ENCODE measurements at places on chromosomes 13 and 19.
A peak's percentile ranks its signal among the peaks of the same experiment; 100 is the strongest.

DNA sequence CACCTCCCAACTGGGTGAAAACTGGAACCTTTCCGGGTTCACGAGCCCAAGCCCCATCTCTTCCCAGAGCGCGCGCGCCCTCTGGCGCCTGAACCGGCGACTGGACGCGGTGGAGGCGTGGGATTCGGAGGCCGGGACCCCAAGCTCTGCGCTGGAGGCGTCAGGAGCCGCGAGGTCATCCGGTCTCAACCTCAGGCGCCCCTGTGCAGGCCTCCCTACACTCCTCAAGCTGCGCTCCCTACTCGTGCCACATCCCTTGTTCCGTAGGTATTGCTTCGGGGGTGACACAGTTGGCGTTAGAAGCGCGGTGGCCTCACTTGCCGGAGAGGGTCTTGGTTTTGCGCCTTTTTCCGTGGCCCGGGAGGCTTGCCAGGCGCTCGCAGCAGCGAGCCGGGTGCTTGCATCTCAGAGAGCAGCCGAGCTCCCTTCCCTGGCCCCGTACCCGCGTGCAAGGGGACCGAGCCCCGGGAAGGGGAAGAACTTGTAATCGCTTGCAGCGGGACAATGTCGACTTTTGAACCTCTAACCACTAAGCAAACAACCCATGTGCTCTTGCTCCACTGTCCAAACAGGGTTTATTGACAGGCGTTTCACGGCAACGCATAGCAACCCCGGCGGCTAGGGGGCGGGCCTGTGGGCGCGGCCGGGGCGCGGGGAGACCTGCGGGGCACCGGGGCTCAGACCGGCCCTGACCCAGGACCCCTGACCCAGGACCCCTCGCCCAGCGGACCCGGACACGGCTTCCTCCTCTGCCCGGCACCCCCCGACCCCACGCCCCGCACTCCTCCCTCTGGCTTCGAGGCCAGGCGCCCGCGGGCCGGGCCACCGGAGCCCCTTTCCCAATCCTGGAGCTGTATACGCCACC is 8.5 kb downstream of the CDX2 start:
- no peak for DNase-seq

DNA sequence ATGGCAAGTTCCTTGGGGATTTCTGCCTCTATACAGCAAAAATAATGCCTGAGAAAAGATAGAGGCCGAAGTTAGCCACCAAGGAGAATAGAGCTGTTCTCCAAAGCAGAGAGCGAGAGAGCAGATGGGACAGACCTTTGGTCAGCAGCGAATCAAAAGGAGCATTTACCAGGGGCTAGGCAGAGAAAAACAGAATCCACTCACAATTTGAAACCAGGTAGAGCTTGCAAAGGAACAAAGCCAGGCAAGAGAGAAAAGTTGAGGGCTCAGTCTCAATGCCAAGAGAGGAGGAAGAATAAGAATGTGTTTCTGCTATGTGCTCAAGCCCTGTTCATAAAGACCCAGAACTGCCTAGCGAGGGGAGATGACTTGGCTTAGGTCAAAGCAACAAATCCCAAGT is 112.8 kb downstream of the DCT start:
- DNase-seq: no peak

GRCh38 chr19:19145684-19146608 is 7.7 kb upstream of the TMEM161A start:
- DNase-seq: peak; percentile 64

DNA sequence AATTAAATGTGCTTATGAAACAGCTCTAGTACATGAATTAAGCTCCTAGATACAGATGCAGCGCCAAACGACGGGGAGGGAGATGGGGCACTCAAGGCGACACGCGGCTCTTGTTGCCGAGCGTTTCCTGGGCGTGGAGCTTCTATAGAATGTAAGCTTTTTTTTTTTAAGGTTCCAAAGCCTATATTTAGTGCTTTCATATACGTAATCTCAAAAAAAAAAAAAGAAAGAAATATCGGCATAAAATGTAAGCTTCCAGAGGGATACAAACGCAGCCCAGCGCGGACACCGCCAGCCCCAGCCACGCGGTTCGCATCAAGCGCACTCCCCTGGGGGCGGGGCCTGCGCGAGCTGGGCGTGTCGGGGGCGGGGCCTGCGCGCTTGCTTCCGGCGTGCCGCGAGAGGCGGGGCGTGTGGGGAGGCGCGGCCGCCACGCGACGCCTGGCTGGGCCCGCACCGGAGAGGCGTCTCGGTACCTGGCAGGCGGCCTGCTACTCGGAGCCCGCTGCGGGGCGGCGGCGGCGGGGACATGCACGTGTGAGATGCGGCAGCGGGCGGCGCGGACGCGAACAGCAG is at the start of gene URI1:
TSS of gene URI1 (plus strand) at position 412 of the 576 bp plus-strand sequence. CDS start 309 bp downstream, outside the sequence.
- DNase-seq: peak; percentile 94

DNA sequence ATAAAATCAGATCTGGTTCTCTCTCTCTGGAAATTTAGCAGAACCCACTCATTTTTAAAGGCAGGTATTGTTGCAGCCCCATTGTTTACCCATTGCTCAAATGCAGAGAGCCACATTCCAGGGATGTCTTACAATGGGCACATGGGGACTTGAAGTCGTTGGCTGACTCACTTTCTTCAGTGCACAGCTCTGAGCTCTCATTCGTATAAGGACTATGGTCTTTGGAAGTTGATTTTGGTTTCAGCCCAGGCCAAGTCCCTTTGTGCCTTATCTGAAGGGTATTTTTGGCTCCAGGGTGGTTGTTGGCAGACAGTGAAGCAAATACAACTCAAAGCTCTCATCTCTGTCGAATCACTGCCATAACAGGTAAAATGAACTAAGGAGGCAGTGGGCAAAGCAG is 47.3 kb upstream of the CLDN10 start:
- DNase-seq: no peak

DNA sequence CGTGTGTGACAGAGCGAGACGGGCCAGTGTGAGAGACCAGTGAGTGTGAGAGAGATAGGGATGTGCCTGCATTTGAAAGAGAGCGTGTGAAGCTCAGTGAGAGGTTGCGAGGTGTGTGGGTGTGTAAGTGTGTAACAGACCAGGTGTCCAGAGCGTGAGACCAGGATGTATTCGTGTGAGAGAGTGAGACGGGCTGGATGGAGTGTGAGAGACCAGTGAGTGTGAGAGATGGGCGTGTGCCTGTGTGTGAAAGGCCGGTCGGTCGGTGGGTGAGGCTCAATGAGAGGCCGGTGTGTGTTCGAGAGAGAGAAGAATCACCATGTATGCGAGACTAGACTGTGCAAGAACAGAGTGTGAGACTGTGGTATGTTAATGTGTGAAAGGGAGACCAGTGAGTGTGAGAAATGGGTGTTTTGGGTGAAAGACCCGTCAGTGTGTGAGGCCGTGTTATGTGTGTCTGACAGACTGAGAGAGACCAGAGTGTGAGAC is 679 bp downstream of the ZNF471 start:
- no peak for DNase-seq

GRCh38 chr19:5891938-5892771 is 11.4 kb downstream of the NDUFA11 start:
- DNase-seq: no peak

DNA sequence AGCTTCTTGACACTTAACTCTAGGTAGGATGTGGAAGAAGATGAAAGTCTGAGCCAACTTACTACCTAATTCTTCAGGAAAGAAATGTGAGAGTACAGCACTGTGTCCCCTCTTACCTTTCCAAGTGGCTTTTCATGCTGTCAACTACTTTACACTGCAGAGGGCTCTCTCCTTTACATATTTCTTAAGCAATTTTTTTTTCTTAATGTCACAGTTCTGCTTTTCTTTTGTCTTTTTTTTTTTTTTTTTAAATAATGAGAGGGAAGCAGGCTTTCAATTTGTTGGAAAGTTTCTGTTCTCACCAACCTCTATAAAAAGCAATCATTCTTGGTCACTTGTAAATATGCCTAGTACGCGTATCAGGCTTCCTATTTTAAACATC is 212.7 kb upstream of the MIR17HG start:
- DNase-seq: no peak

- DNase-seq: no peak
Measured at GRCh38 chr19:44112802-44113137, 429 bp upstream of the ZNF225 start.

DNA sequence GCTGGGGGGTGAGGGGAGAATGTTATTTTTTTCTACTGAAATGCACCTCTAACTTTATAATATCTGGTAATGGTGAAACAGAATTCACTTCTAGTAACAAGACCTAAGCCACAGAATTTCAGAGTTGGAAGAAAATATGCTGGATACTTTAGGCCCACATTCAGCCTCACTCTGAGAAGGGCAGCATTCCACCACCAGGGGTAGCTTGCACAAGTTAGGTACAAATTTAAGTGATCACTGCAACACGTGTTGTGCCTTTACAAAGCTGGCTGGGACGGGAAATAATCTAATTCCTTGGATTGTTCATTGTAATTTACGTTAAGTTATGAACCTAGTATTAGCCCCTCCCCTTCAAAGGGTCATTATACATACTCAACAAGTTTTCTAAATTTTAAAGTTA is 192.3 kb downstream of the RGCC start:
- no peak for DNase-seq

GRCh38 chr19:8333767-8334457 is 9.2 kb downstream of the KANK3 start:
- no peak for DNase-seq

GRCh38 chr19:35167251-35168119 is 12.9 kb downstream of the FXYD5 start:
- no peak for DNase-seq

- DNase-seq: no peak
Measured at GRCh38 chr19:57063070-57063469, 56.7 kb upstream of the USP29 start.

DNA sequence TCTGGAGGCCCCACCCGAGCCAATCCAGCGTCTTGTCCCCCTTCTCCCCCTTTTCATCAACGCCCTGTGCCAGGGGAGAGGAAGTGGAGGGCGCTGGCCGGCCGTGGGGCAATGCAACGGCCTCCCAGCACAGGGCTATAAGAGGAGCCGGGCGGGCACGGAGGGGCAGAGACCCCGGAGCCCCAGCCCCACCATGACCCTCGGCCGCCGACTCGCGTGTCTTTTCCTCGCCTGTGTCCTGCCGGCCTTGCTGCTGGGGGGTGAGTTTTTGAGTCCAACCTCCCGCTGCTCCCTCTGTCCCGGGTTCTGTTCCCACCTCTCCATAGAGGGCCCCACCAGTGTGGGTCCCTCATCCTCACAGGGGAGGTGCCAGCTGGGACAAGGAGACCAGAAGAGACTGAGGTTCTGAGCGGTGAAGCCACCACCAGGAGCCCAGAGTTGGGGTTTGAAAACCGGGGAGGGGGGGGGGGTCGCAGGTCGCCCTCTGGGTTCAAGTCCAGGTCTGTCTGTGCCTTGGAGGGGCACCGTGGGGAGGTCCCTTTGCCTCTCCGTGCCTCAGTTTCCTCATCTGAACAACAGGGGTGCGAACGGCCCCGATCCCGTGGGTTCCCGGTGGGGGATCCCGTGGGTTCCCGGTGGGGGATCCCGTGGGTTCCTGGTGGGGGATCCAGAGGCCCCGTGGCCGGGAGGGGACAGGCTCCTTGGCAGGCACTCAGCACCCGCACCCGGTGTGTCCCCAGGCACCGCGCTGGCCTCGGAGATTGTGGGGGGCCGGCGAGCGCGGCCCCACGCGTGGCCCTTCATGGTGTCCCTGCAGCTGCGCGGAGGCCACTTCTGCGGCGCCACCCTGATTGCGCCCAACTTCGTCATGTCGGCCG is at the start of gene ELANE:
TSS of gene ELANE (plus strand) at position 168 of the 878 bp plus-strand sequence. CDS start at position 194, 26 bp downstream.
- no peak for DNase-seq

DNA sequence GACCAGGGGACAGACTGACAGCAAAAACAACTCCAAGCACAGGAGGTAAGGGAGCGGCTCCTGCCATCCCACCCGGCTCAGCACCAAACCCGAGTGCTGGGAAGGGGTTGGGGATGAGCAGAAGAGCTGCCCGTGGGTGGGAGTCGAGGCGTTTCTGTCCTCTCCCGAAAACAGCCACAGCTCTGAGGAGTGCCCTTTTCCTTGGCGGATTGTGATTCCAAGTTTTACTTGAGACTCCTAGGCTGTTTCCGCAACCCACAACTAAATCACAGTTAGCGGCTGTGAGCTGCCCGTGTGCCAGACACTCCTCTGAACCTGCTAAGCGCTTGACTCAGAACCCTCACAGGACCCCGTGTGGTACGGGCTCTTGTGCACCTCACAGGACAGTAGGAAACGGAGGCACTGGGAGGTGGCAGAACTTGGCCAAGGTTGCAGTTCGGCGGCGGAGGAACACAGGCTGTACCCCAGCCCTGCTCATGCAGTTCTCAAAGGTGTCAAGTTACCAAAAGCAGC is 21.4 kb downstream of the CFAP97D2 start:
- DNase-seq: no peak

DNA sequence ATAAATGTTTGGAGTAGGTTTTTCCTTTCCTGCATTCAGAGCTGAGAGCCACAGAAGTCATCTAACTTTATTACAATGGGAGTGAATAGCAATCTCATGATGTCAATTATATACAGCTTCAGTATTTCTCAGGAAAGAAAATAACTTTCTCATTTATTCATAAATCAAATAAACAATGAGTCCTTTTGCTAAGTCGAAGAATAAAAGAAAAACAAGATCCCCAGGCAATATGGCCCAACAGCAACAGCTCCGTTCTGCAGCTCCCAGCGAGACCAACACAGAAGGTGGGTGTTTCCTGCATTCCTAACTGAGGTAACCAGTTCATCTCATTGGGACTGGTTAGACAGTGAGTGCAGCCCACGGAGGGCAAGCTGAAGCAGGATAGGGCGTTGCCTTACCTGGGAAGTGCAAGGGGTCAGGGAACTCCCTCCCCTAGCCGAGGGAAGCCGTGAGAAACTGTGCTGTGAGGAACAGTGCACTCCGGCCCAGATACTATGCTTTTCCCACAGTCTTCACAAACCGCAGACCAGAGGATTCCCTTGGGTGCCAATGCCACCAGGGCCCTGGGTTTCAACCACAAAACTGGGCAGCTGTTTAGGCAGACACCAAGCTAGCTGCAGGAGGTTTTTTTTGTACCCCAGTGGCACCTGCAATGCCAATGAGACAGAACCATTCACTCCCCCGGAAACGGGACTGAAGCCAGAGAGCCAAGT is 128.2 kb downstream of the SLITRK1 start:
- DNase-seq: no peak
